Cortex of kidney (tissue), 1 donor: ENCODE measurements at places on chromosomes 4 and X.

DNA sequence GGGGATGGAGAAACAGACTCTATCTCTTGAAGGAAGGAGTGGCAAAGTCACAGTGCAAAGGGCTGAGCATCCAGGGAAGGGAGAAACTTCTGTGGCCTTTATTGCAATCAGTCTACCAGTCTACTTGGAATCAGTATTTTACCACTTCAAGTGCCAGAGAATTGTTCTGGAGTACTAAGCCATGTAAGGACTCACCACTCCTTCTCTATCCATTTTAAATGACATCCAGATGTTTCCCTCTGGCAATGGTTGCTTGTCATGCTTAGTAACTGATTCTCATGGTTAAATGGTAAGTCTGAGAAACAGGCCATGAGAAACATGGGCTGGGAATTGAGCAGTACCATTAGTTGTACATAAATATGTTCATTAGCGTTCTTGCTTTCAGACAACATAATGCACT lies 21.1 kb upstream of the SMIM10 start:
- no peak for DNase-seq

DNA sequence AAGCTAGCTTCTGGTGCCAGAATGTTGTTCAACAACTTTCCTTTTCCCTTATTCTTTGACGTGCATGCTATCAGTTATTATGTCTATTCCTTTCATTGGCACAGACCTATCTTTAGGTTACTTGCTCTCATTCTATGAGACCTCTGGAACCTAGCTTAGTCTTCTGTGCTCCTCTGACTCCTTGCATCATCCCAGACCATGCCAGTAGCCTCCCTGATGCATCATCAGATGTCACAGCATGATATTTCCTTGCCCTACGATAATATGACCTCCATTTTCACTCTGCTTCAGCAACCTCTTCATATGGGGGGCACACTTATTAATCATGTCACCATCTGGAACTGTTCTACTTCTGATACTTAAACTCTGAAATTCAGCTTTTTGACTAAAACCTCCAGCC lies 37.2 kb downstream of the CLCN5 start:
- DNase-seq = no peak

- no peak for DNase-seq
Observed at GRCh38 chrX:103776546-103776945, at the start of gene PLP1. PLP1 (plus strand) TSS chrX:103776840; CDS start chrX:103776996, 156 bp downstream.

DNA sequence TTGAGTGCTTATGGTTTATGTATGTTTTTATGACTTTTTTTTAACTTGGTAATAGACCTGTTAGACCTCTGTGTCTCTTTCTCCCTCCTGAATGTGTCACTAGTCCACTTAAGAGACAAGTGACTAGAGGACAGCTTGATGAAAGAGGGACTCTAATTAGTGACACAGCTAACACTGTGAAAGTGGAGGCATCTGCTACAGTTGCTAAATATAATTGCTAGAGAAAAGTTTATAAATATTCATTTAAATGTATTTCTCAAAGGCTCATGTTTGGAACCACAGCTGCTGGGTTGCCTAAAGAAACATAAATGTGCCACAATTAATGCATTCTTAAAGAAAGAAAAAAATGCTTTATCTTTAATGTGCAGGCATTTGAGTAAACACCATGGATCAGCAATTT lies 176.4 kb downstream of the FRMPD4 start:
- DNase-seq = no peak

DNA sequence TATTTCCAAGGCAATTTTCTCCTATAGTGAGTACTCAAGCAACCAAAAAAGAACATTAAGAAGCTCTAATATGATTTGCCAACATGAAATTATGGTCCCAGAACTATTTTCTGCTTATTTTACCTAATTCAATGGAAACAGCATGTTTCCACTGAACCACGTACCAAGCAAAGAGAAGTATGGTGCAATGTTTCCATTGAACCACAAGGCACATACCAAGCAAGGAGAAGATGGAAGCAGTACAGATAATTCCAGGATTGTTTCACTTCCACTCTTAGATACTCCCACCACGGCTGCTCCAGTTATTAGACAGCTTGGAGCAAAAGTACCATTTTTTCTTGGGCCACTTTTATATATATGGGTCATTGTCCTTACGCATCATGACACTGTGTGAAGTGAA lies 164.9 kb downstream of the RNF150 start:
- DNase-seq = no peak

DNA sequence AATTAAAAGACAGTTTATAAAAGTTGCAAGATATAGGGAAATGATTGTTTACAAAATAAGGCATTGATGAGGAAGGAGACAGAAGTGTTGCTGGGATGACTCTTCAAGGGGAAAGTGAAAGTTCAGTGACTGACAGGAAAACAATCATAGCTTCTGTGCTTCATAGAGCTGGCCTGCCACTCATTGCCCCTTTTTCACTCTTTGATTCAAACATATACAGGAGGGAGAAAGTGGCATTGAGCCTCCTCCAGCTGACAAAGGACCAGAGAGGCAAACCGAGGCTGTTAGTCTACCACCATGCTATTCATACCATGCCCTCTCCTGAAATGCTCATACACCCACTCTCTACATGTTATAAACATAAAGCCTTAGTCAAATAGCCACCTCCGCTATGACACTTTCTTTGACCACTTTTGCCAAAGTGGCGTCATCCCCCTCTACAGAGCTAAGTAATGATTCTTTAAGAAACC lies 79.2 kb upstream of the ATOH1 start:
- no peak for DNase-seq

- DNase-seq = no peak
Observed at GRCh38 chr4:82217986-82218715, 155.6 kb downstream of the HNRNPD start.

DNA sequence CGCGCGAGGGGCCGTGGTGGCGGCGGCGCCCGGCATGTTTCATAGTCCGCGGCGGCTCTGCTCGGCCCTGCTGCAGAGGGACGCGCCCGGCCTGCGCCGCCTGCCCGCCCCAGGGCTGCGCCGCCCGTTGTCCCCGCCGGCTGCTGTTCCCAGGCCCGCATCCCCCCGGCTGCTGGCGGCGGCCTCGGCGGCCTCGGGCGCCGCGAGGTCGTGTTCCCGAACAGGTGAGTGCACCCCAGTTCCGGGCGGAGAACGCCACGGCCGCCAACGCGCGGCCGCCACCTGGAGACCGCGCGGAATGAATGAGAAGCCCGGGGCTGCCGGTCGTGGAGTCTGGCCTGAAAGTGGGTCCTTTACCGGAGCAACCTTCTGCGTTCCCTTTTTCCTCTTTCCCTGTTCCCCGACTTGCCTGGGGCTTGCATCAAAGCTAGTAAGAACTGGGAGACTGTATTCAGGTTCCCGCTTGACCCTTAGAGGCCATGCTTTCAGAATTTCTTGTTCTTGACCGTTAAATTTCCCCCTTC lies 429 bp downstream of the NOCT start:
- DNase-seq = no peak

GRCh38 chrX:124035657-124036056 lies 74.2 kb downstream of the STAG2 start:
- no peak for DNase-seq

- DNase-seq = no peak
Observed at GRCh38 chr4:141620715-141621114, 15.7 kb upstream of the IL15 start.

DNA sequence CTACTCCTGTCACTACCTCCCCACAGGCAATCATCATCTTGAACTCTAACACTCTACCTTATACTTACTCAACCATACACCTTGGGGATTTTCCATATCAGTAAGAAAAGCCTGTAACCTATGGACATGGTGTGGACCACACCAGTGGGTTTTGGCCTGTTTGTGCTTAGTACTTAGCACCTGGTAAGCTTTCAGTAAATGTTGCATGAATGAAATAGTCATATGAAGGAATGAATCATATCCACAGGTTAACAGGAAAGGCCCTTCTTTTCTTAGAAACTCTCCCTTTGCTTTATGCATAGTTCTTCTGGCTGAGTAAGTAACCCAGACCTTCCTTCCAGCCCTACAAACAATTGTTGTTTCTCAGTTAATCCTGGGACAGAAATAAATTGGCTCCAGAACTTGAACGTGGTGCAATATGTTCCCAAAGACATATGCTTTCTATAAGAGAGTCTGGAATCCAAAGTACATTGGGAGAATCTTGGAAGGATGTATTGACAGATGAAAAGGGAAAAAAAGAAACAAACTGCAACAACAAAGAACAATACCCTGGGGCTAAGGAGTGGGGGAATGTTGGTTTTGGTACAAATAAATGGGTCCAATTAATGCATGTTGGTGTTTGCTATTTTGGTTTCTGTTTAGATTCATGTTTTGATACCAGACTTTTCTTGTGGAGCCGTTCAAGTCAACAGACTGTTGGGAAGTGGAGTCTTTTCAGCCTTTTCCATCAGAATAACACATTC lies 27.8 kb downstream of the RASL11B start:
- DNase-seq = no peak

- no peak for DNase-seq
Observed at GRCh38 chr4:120520761-120521160, 401.8 kb downstream of the PRDM5 start.

DNA sequence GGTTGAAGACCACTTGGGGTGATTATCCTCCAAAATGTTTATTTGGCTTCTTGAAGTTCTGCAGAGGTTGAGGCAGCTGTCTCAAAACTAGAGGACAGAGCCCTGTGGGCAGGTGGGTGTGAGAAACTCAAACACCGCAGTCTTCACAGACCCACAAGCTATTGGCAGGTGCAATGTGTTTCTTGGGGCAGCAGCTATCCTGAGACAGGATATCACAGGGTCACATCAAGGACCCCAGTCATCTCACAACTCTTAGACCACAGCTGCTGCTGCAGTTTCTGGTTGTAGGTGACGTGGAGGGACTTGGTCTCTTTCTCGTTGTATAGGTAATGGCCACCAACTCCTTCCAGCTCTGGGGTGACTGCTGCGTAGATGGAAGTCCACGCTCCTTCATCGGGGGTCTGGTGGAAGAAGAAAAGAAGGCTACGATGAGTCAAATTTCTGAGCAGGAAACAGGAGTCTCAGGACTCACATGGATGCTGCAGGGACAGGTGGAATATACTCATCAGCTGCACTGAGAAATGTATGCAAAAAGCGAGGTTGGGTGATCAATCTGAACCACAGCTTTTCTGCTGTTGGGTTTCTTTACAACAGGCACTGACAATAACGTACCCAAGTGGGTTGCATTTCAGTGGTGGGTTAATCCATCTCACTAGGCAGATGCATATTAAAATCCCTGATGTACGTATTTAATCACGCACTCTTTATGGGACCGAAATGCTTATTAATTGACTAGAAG lies 279.8 kb downstream of the DHRSX start:
- no peak for DNase-seq

DNA sequence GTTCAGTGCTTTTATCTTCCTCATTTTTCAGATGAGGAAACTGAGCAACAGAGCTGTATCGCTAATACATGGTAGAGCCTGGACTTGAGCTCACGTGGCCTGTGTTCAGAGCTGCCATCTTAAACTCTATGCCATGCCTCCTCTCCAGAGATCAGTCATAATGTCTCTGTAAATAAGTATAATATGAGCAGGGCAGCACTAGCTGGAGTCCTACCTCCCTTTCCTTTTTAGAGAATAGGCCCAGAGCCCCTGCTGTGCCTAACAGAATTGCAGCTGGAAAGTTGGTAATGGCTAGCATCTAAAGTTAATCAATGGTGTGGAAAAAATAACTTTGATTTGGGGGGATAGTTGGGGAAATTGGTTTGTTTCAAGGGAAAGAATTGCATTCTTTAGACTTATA lies 20.4 kb downstream of the CASP6 start:
- no peak for DNase-seq

GRCh38 chrX:136656361-136656964 lies 8.5 kb downstream of the CD40LG start:
- no peak for DNase-seq

DNA sequence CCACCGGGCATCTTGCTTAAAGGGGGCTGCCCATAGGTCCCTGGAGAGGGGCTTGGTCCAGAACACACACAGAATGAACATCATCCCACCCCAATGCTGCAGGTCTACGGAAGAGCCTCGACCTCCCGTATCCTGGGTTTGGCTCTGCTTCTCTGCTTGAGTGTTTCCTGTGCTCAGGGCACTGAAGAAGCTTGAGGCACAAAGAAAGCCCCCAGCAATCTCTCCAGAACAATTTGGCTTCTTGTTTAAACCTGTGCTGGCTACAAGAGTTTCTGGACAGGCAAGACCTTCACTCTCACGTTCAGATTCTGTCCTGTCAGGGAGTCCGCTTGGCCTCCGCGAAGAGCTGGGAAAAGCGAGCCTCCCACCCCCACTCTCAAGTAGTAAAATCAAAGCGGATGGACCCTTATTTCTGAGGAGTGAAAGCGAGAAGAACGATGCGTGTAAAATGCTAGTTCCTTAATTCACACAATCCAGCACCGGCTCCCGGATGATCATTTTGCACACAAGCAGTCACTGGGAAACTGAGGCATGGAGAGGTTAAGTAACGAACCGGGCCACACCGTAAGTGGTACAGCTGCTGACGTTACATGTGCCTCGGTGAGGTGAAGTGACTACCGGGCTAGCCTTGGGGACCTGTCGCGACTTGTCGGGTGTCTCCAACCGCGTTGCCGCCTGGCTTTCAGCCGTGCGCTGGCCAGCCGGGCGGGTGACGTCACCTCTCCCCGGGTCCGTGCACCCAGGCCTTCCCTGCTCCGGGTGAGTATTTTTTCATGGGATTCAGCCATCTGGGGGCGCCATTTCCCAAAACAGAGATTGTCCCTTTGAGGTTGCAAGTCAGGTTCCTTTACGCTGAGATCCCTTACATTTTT lies 3.1 kb upstream of the SFRP2 start:
- DNase-seq = no peak

DNA sequence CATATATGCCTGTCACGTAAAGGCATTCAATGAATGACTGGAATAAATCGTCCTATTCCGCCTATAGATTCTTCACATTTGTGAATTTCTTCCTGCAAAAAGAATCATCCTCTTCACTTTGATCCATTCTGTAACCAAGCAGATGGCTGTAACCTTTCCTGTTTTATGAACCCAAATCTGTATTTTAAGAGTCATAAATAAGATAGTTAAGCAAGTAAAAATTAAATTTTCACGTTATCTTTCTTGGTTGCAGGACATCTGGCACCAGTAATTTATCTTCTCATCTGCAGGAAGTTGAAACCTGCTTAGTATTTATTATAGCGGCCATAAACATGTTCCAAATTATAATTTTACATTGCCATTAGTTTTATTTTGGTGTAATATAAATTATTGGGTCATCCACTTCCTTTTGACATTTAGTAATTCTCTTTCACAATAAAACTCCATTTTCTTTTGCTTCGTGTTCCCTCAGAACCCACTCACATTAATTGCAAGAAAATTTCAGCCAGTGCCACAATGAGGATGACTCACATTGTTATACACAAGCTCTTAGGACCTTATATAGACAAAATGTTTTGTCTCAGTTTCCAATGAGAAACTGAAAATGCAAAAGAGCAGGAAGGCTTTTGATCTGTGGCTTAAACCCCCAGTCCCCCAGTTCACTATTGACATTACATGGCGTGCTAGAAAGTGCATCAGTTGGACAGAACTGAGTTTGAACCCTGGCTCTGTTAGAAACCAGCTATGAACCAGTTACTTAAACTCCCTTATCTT lies 51.1 kb downstream of the TMEM156 start:
- DNase-seq = no peak

DNA sequence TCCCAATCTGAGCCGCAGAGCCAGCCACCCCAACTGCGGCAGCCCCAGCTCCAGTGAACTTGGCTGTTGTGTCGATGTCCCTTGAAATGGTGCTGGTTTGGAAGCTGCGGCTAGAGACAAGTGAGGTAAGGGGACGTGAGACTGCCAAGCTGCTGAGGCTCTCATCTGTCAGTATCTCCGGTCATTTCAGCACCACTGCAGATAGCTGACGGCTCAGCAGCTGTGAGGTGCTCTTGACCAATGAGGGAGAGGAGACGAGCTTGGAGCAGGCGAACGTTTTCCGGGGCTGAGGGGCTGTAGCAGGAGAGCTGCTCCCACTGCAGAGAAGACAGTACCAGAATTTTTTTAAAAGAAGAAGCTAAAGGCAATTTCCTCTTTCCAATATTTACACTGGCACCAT lies 175.5 kb upstream of the CASK start:
- no peak for DNase-seq
